ENCODE measurements at places on chromosomes 5 and 9. TPM values are rescaled to one million over a fixed set of nuclear protein-coding genes. Genes with fewer than 3 reads are reported as not detected.

DNA sequence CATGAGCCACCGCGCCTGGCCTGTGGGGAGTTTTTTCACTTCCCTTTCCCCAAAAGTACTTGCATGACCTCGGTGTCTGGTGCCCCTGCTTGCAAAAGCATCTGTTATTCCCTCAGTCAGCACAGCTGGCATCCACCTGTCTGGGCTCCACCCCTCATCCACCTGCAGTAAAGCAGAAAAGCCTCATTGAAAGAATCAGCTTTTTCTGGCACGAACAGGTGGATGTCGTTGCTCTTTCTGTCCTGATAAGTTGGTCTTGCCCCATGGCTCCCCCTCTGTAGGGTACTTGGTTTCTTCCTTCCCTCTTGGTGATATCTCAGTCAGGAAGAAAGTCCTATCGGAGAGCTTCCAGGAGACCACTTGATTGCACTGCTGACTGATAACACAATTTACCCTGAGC, 37.4 kb downstream of the WWC1 start:
- H3K27ac ChIP-seq: peak overlapping the region; percentile 67
- peak; percentile 52 for DNase-seq
- no peaks in the 10 kb centered on the region for H3K36me3 ChIP-seq
- no peak overlapping the region for H3K4me3 ChIP-seq
- H3K4me1 ChIP-seq: peaks cover 83% of the 10 kb centered on the region

GRCh38 chr9:120360046-120360445, 219.9 kb downstream of the CDK5RAP2 start:
- H3K36me3 ChIP-seq: no peaks in the 10 kb centered on the region
- no peaks in the 10 kb centered on the region for H3K27me3 ChIP-seq
- no peak overlapping the region for H3K27ac ChIP-seq
- no peaks in the 10 kb centered on the region for H3K4me1 ChIP-seq
- no peak for DNase-seq
- H3K4me3 ChIP-seq: no peak overlapping the region

DNA sequence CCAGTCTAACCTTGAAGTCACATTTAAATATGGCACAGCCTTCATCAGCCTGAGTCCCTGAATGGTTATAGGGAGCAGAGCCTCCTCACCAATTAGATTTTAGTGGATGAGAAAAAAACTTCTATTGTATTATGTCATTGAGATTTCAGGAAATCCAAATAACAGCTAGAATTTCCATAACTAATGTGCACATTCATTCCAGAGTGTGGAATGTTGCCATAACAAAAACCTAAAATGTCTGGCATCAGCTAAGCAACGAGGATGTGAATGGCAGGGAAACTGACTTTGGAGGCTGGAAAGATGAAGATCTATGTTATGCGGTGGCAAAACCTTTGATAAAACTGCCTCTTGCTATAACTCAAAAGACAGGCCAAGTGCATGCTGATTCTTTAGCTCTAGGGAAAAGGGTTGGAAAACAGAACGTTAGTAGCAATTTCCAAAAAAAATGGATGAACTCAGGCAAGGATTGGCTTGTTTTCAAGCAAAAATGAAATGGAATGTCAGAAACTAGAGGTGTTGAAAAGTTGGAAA, 91.3 kb upstream of the NFIB start:
- no peaks in the 10 kb centered on the region for H3K36me3 ChIP-seq
- no peak overlapping the region for H3K27ac ChIP-seq
- H3K4me1 ChIP-seq: no peaks in the 10 kb centered on the region

- peak within 1 kb of the TSS; percentile 74 for H3K27ac ChIP-seq
- H3K4me1 ChIP-seq: peaks cover 13% of the 10 kb centered on the region
These were observed at the start of gene PBX3 for GRCh38 chr9:125747053-125747764. TSS of gene PBX3 (plus strand) at chr9:125747373.

DNA sequence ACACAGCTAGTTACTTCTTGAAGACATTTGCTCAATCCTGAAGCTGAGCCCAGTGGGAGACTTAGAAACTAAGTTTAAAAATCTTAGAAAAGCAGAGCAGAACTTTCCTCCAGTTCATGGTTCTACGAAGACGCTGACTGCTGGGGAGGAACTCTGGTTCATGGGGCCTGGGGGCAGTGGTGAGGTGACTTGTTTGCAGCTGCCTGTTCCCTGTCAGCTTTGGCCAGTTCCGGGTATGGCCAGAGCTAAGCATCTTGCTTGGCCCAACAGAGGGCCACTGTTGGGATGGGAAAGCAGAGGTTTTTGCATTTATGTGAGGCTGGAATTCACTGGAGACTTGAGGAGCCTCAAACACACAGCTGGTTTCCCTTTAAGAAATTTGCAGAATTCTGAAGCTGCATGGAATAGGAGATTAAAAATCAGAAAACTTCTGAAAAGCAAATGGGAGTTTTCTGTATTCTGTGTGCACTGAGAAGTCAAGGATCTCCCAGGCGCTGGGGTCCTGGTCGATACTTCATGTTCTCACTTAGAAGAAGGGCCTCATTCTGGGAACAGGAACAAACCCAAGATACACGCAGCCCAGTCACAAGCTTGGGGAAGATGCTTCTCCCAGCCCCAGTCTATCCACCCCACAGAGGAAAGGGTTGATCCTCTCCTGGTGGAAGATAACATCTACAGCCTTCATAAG, 10.6 kb upstream of the HMHB1 start:
- DNase-seq: no peak
- H3K27me3 ChIP-seq: no peaks in the 10 kb centered on the region
- no peak overlapping the region for H3K4me3 ChIP-seq
- H3K27ac ChIP-seq: no peak overlapping the region

DNA sequence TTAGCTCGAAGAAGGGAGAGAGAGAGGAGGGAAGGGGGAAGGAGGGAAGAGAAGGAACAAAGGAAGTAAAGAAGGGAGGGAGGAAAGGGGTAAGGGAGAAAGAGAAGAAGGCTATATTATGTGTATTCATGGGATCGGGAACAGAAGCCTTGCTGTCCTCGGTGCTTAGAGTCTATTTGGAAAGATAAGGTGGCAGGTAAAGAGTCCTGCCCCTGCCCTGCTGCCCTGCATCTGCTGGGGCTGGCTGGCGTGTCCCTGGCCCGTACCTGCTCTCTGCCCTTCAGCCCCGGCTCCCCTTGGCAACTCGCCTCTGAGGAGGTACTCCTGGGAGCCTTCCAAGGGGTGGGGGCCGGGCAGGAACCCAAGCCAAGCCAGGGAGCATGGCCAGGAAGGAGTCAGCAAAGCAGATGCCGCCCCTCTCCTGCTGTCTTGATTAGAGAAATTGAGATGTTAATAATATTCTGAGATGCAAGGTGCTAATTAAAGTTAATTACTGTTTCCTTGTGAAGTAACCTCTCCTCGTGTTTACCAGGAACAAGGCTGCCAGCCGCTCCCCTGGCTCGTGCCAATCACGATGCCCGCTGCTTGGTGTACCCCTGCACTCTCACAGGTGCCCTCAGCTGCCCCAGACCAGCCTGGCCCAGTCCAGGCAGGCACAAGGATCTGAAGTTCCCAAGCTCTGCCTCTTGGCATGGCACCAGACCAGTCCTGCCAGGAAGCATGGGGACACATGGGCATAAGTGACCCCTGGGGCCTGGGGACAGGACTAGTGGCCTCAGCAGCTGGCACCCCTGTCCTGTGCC, 36.6 kb downstream of the PCDH1 start:
- peak; percentile 80 for DNase-seq
- peaks cover 32% of the 10 kb centered on the region for H3K4me1 ChIP-seq
- H3K4me3 ChIP-seq: no peak overlapping the region
- H3K27me3 ChIP-seq: no peaks in the 10 kb centered on the region

- H3K27me3 ChIP-seq: no peaks in the 10 kb centered on the region
- H3K27ac ChIP-seq: no peak overlapping the region
- no peaks in the 10 kb centered on the region for H3K4me1 ChIP-seq
- no peak for DNase-seq
These were observed 114.5 kb downstream of the MTRR start for GRCh38 chr5:7983433-7983832.

- H3K4me3 ChIP-seq: no peak overlapping the region
- no peak overlapping the region for H3K27ac ChIP-seq
- no peaks in the 10 kb centered on the region for H3K4me1 ChIP-seq
- DNase-seq: no peak
- H3K36me3 ChIP-seq: no peaks in the 10 kb centered on the region
These were observed 179.6 kb downstream of the GRIA1 start for GRCh38 chr5:153670101-153670500.

GRCh38 chr5:108830705-108831276, 83.1 kb downstream of the FER start:
- H3K27ac ChIP-seq: no peak overlapping the region
- no peaks in the 10 kb centered on the region for H3K4me1 ChIP-seq
- no peaks in the 10 kb centered on the region for H3K27me3 ChIP-seq
- H3K36me3 ChIP-seq: no peaks in the 10 kb centered on the region

DNA sequence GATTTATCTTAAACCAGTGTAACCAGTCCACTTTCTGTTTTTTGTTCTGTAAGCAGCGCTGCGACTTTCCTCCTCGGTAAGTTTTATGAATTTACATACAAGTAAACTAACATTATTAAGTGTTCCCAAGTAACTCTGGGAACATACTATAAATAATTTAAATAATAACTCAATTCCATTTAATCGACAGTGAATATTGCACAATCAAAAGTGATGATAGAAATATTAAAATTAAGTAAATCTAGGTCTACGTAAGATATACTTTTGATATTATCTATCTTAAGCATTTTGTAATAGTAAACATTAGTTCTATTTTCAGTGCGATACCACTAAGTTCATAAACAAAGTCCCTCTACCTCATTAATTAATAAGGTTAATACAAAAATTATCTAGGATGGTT, 7.8 kb downstream of the NFIB start:
- DNase-seq: no peak
- peak overlapping the region; percentile 80 for H3K27ac ChIP-seq
- no peak overlapping the region for H3K4me3 ChIP-seq
- H3K36me3 ChIP-seq: no peaks in the 10 kb centered on the region

- H3K4me3 ChIP-seq: no peak overlapping the region
- H3K4me1 ChIP-seq: no peaks in the 10 kb centered on the region
- no peak for DNase-seq
- no peak overlapping the region for H3K27ac ChIP-seq
- H3K36me3 ChIP-seq: no peaks in the 10 kb centered on the region
These were observed 428.3 kb upstream of the CDH6 start for GRCh38 chr5:30765227-30765626.

DNA sequence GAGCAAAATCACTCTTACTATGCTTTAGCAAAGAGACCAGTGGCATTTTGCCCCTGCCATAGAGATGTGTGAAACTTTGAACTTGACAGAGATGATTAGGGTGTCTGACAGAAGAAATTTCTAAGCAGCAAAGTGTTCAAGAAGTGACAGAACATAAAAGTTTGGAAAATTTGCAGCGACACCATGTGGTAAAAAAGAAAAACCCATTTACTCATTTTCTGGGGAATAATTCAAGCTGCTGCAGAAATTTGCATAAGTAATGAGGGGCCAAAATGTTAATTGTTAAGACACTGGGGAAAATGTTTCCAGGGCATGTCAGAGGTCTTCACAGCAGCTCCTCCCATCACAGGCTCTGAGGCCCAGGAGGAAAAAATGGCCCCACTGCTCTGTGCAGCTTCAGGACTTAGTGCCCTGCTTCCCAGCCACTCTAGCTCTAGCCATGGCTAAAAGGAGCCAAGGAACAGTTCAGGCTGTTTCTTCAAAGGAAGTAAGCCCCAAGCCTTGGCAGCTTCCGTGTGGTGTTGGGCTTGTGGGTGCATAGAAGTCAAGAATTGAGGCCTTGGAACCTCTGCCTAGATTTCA, 6.1 kb upstream of the AP3B1 start:
- H3K27ac ChIP-seq: no peak overlapping the region
- H3K4me1 ChIP-seq: peaks cover 4% of the 10 kb centered on the region
- H3K4me3 ChIP-seq: no peak overlapping the region
- no peak for DNase-seq
- H3K36me3 ChIP-seq: no peaks in the 10 kb centered on the region

DNA sequence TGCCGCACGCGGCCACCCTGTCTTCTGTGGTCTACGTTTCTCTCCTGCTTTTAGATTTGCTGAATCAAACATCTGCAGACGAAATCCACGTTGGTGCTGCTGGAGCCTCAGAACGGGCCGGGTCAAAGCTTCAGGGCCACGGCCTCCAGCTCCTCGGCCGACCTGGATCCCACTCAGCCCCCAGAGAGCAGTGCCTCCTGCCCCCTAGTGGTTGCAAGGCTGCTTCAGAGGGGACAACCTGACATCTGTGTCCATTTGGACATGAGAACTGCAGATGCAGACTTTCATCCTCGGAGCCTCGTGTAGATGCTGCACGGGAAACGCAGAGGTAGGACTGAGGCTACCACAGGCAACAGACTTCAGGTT, 23.0 kb upstream of the SLC6A3 start:
- no peak overlapping the region for H3K27ac ChIP-seq
- no peaks in the 10 kb centered on the region for H3K36me3 ChIP-seq
- no peaks in the 10 kb centered on the region for H3K4me1 ChIP-seq
- no peak overlapping the region for H3K4me3 ChIP-seq
- no peaks in the 10 kb centered on the region for H3K27me3 ChIP-seq
- peak; percentile 32 for DNase-seq

GRCh38 chr5:28284788-28285187, 1246.4 kb upstream of the CDH9 start:
- no peaks in the 10 kb centered on the region for H3K4me1 ChIP-seq
- DNase-seq: no peak
- no peaks in the 10 kb centered on the region for H3K36me3 ChIP-seq
- H3K4me3 ChIP-seq: no peak overlapping the region

DNA sequence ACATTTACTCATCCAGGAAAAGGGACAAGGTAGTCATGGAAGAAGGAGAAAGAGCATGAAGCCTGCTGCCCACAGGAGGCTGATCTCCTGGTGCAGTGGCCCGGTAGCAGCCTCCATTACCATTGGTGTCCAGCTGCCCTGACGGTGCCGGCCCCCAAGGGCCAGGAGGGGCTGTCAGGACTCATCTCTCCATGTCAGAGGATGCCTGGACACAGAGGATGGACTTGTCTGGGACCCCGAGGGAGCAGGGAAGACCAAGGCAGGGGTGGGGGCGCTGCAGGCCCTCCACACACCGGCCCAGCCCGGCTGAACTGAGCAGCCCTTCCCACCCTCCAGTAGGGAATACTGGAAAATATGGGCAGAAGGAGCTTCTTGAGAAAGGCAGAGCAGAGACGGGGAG, 52.2 kb downstream of the IRX2 start:
- H3K36me3 ChIP-seq: no peaks in the 10 kb centered on the region
- no peaks in the 10 kb centered on the region for H3K4me1 ChIP-seq
- no peak overlapping the region for H3K27ac ChIP-seq
- H3K4me3 ChIP-seq: no peak overlapping the region

DNA sequence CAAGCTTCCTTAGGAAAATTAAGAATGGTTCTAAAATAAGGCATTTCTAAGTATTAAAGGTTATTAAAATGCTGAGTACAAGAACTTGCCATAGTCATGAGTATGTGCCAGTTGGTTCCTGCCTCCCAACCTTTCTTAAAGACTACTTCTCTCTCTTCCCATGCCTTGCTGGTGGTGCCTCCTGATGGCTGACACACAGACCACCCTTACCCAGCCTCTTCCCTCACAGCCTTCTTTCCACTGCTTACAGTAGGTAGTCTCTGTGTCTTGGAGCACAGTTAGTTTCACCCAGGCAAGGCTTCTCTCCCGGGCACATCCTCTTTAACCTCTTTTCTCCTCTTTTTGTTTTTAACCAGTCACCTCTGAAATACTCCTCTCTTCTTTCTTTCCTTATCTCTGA, 20.6 kb upstream of the GPR150 start:
- H3K36me3 ChIP-seq: no peaks in the 10 kb centered on the region
- no peak overlapping the region for H3K27ac ChIP-seq
- no peak for DNase-seq
- no peak overlapping the region for H3K4me3 ChIP-seq

Gene ZNF782
- total RNA-seq: 19.8 TPM

Gene DAP
- 93.6 TPM for total RNA-seq

Gene CHSY3
- total RNA-seq: 6.5 TPM

Gene PCDHGA11
- total RNA-seq: 6.9 TPM

Gene MOB3B
- total RNA-seq: 6.0 TPM

Gene SV2C
- total RNA-seq: 0.52 TPM

Gene PCDHB10
- 2.3 TPM for total RNA-seq

Gene MLANA
- not detected for total RNA-seq

Measured in body of pancreas (tissue), 4 donors.